ENCODE measurements at places on chromosomes 16 and 17.

- DNase-seq, result no peak
Observed at GRCh38 chr16:8882725-8883377, 700 bp downstream of the LITAFD start.

DNA sequence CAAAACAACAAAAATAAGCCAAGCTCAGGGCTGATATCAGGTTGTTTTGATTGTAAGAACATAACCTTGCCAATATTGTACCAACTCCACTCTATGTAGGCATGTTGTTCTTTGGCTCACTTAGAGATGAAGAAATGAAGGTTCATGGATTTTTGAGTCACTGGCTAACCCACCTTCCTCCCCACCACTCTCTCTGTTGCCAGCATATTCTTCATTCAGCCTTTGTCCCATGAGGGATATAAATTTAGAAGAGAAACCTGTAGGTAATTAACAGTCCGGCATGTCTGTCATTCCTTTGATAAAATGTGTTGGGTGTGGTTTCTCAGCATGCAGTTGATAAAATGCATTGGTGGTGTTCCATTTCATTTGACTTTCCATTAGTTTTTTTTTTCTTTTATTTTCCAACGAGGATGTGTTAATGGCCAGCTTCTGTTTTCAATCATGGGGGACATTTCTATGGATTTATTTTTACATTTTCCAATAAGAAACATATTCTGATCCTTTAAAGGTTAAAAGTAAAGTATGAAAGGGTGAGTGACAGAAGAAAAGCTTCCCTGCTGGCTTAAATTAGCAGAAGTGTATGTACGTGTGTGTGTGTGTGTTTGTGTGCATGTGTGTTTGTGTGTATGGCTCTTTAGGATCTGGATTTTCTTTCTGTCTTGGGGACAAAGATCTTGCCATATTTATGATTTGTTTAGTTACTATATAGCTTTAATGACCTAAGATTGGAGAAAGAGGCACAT, 166.2 kb upstream of the KCNJ16 start:
- DNase-seq, result no peak

GRCh38 chr17:7654832-7655540, 4.3 kb downstream of the ATP1B2 start:
- no peak for DNase-seq

DNA sequence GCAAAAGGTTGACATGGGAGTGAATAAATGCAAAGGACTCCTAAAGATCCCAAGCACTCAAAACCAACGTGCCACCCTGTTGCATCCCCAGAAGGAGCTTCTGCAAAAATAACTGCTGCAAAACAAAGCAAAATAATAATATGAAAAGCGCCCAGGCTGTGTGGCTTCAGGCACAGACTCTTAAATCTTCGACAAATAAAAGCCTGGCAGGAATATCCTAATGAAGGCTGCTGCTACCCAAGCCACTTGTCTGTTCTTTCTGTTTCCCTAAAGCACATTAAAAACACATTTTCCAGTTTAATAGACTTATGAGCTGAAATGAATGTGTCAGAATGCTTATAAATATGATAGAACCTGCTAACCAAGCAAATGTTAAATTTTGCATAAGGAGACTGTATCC, 154.0 kb downstream of the SLC39A11 start:
- DNase-seq, result no peak

DNA sequence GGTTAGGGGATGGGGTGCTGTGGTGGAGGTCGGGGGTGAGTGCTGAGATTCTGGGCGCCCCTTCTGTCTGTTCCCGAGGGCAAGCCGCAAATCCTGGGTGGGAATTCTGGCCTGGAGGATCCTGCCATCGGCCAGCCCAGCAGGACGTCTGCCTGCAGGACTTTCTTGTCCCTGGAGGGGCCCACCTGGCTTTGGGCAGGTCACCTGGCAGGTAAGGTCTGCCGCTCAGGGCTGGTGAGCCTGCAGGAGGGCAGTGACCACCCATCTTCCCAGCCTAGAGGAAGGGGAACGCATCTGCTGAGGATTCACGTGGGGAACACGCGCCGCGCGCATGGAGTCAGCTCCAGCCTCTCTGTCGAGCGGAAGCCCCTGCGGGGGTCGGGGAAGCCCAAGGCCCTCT, 5.4 kb downstream of the RNF222 start:
- DNase-seq, result no peak

GRCh38 chr16:50072730-50073129, 7.0 kb downstream of the HEATR3 start:
- DNase-seq, result no peak

DNA sequence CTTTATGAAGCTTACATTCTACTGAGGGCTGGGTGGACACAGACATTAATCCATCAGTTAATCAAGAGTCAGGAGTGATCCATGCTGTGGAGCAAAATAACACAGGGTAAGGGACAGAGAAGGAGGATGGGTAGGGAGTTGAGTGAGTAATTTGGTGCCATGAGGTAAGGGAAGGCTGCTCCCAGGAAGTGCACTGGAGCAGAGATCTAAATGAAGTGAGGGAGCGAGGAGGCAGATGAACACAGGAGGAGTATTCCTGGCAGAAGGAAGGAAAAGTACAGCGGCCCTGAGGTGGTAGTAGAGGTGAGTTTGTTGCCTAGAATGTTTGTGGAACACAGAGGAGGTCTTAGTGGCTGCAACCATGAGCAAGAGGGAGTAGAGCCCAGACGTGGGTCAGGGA, 34.8 kb downstream of the ASIC2 start:
- no peak for DNase-seq

DNA sequence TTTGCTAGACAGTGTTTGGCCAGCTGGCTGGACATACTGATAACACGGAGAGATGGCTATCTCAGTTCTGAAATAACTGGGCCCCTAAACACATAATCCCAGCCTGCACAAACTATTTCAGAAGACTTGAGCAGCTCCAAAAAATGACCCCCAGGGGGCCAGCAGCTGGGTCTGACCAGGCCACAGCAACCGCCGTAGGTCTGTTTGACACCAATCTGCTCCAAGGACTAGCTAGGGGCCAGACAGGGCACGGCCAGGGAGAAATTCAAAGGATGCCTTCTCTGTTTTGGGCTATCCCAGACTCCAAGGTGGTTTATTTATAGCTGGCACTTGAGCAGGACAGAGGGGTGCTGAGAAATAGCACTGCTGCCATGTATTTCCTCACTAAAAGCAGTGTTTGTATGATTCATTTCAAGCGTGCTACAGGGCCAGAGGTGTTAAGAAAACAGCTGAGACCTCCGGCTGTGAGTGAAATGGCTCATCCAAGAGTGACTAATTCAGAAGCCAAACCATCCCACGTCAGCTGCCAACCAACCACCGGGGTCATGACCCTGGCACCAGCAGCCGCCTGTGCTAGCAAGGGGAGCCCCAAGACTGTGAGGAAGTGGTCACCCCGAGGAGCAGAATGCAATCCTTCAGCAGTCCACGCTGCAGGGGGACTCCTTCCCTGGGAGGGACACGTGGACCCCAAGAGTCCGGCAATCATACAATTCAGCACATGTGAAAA, 5.7 kb downstream of the GGA2 start:
- no peak for DNase-seq

DNA sequence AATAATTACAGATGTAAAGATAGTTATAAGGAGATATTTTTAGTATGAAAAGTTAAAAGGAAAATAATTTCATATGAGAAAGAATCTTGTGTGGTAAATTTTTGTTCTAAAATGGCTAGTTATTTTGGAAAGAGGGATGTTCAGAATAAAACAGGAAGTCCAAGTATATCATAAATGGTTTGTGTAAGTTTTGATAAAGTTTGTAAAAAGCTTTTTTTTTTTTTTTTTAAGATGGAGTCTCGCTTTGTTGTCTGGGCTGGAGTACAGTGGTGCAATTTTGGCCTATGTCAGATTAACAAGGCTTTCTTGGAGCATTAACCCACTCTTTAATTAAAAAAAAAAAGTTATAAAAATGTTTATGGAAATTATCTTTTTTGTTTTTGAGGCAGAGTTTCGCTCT, 8.2 kb upstream of the CDK10 start:
- no peak for DNase-seq

DNA sequence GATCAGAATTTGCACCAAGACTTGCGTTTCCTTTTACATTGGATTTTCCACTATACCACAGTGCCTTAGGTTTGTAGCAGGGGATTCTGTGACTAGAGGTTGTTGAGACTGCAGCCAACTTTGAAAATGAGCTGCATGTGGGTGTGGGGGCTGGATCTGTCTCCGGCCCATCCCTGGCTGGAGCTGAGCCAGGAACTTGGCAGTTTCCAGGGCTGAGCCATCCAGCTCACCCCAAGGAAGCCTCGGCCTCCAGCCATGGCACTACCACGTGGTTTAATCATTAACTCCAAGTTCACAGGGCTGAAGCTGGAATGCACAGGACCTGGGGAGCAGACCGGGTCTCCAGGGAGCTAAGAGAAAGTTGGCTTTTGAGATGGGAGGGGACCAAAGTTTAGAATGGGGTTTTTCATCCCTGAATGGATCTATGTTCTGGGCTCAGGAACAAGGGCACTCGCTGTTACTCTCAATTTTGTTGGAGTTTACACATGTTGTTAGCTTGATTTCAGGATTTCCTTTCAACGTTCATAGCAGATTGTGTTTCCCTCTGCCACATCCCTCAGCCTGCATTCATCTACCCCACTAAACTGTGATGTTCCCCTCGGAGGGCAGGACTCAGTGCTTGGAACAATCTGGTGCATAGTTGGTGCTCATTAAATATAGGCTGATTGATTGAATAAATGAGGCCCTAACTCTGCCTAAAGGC, 42.3 kb upstream of the HNF1B start:
- peak; percentile 12 for DNase-seq

DNA sequence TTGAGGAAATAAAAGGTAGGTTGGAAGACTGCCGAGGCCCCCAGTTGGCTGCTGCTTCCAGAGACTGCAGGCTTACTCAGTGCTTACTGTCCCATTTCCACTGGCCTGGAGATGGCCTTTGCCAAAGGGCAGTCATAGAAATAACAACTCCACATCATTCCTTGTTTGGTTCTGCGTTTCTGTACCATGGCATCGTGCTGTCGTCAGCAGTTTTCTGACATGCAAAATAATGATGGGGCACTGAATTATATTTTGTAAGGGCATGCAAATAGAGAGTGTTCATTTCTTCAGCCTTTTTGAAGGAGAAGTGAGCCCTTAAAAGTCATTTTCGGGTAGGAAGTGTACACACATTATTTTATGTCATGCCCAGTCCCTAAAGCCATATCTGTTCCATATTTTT, 88.9 kb downstream of the RBFOX1 start:
- DNase-seq, result no peak

- peak; percentile 69 for DNase-seq
Observed at GRCh38 chr16:17416461-17417311, 54.1 kb downstream of the XYLT1 start.

- DNase-seq, result no peak
Observed at GRCh38 chr17:29157310-29157709, 22.9 kb downstream of the MYO18A start.

DNA sequence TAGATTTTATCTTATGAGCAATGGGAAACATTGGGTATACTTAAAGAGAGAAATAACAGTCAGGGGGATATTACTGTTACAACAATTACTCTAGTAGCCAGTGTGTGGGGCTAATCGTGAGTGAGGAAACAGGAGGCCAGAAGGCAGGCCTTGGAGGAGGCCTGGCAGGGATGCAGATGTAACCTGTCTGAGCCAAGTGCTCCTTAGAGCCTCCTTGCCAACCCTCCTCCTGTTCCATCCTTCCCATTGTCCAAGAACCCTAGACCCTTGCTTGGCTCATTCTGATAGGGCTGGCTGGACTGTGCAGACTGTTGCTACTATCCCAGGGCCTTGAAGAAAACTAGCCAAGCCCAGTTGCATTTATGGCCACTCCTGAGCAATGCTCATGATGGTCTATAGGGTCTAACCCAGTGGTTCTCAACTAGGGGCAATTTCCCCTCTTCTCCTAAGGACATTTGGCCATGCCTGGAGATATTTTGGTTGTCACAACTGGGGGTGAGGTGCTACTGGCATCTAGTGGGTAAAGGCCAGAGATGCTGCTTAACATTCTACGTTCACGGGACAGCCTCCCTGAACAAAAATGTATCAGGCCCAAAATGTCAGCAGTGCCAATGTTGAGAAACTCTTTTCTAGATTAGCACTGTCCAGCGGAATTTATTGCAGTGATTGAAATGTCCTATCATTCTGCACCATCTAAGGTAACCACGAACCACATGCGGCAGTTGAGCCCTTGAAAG, 24.4 kb upstream of the WSCD1 start:
- peak; percentile 22 for DNase-seq

GRCh38 chr17:14429084-14429483, 128.2 kb downstream of the HS3ST3B1 start:
- no peak for DNase-seq

DNA sequence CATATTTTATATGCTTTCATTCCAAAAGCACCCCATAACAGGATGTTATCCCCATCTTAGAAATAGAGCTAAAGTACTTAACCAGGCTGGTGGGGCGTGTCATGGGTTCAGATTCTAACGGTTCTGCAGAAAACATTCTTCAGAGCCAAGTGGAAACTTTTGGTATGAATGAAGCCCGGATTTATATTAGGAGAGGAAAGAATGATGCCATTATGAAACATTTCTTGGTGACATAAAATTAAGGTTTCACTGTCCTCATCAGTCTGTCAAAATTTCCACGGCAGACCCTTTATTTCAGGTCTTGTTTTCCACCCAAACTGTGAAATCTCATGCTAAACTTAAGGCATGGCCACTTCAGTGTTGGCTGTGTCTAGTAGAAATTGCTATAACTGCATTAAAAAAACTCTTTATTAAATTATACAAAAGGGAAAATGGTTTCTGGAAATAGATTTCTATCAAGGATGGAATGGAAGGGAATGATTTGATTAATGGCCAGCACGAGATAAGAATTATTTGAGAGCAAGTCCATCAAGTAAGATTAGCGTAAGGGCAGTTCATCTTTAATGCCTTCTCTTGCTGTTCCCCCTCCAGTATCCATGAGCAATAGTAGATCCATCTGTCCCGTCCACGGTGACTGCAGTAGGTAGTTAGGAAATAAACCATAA, 11.7 kb downstream of the PRKCA start:
- DNase-seq, result no peak

GRCh38 chr17:8552577-8553320, 77.8 kb downstream of the MYH10 start:
- no peak for DNase-seq

DNA sequence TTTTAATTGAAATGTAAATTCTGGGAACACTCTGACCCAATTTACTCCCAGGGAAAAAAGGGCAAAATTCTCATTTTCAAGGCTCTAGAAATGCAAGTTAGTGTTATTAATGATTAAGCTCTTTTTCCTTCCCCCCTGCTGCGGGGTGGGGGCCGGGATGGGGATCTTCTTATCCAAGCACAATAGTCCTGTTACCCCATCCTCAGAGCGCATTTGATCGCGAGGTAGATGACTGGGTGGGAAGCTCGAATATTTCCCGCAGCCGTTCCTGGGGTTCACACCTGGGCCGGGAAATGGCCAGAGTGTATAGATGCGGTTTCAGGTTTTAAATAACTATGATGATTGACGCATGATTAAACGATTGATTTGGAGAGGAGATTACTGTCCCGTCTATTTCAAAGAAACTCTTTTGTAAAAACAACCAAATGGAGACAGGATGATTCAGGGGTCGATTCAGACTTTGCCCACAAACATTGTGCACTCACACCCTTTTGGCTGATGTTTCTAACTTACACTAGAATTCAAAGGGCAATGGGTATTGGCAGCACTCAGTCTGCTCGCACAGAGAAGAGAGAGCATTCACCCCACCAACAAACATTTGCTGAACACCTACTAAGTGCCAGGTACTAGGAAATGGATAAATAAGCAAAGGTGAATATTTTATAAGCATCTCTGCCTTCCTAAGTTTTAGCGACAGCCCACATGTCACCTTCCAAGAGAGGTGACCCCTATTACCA, 55.0 kb downstream of the SALL1 start:
- DNase-seq, result no peak

- no peak for DNase-seq
Observed at GRCh38 chr17:20276421-20276820, 190.9 kb downstream of the LGALS9B start.

- DNase-seq, result no peak
Observed at GRCh38 chr16:75326333-75326732, 74.9 kb upstream of the BCAR1 start.

All from globus pallidus (tissue), 1 donor.